Epithelial cell of alveolus of lung (primary cell): ENCODE measurements at places on chromosomes 11 and 22. TPM values are rescaled to one million over a fixed set of nuclear protein-coding genes. Genes with fewer than 3 reads are reported as not detected.

Gene PGR
- 1.6 and 3.0 TPM in 2 replicates for total RNA-seq

Gene PIK3IP1
- 20.8 and 22.3 TPM in 2 replicates for total RNA-seq

Gene TUBGCP6
- 19.8 and 26.9 TPM in 2 replicates for total RNA-seq

Gene C11orf86
- total RNA-seq, result 0.40 TPM in 1 of 2 replicates, not detected in the other

Gene MRGPRF
- total RNA-seq, result 25.2 and 29.9 TPM in 2 replicates

Gene SREBF2
- total RNA-seq, result 51.5 and 97.7 TPM in 2 replicates

Gene MUC5AC
- not detected in 2 replicates for total RNA-seq

Gene APOL1
- 2.3 and 3.2 TPM in 2 replicates for total RNA-seq

Gene FAM83F
- total RNA-seq, result 1.9 TPM in 1 of 2 replicates, not detected in the other

Gene ADM2
- total RNA-seq, result 0.72 and 8.8 TPM in 2 replicates

Gene SCUBE2
- total RNA-seq, result 0.26 and 1.1 TPM in 2 replicates

Gene DLG2
- 0.26 and 1.6 TPM in 2 replicates for total RNA-seq

Gene KCNE3
- 0.52 and 6.3 TPM in 2 replicates for total RNA-seq
